ENCODE measurements at places on chromosomes 1 and 21.
A peak's percentile ranks its signal among the peaks of the same experiment; 100 is the strongest.

GRCh38 chr1:54364995-54365394, 41.2 kb downstream of the SSBP3 start:
- DNase-seq = no peak

GRCh38 chr1:112793631-112794565, 78.8 kb upstream of the PPM1J start:
- DNase-seq = no peak

- DNase-seq = no peak
Observed at GRCh38 chr1:181714428-181714827, 231.1 kb downstream of the CACNA1E start.

DNA sequence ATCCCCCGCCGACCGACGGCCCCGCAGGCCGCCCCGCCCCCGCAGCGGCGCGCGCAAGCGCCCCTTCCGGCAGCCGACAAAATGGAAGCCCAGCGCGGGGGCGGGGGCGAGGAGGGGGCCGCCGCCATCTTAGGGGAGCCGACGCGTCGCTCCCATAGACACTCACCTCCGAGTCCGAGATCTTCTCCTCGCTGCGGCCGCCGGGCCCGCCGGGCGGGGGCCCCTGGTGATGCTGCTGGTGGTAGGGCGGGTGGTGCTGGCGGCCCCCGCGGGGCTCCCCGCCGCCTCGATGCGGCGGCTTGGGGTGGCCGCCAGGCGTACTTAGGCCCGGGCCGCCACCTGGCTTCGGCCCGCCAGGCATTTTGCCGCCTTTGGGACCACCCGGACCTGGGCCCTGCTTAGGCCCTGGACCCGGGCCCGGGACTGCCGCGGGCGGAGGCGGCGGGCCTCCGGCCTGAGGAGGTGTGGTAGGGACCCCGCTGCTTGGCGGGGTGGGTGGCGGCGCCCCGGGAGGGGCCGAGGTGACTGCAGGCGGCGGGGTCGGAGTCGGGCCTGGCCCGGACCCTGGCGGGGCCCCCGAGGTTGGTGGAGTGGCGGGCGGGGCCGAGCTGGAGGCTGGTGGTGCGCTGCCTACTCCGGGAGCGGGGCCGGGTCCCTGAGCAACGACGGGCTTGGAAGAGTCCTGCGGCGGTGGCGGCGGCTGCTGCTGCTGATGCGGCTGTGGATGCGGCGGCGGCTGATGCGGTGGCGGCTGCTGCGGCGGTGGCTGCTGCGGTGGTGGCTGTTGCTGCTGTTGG, 691 bp downstream of the SFPQ start:
- peak; percentile 90 for DNase-seq

DNA sequence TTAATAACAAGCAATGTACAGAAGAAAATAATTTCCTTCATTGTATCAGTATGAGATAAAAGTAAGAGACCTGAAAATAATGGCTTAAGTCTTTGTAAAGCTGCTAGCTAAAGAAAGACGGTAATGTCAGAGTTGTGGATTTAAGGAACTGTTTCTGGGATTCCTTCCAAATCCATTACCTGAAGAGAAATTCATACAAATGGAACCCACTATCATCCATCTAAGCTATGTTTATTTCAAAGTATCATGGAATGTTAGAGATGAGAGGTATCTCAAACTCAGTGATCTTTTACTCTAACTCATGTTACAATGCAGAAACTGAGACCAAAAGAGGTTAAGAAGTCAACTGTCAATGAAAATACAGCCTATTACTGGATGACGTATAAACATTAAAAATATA, 197.7 kb downstream of the DENND1B start:
- no peak for DNase-seq

DNA sequence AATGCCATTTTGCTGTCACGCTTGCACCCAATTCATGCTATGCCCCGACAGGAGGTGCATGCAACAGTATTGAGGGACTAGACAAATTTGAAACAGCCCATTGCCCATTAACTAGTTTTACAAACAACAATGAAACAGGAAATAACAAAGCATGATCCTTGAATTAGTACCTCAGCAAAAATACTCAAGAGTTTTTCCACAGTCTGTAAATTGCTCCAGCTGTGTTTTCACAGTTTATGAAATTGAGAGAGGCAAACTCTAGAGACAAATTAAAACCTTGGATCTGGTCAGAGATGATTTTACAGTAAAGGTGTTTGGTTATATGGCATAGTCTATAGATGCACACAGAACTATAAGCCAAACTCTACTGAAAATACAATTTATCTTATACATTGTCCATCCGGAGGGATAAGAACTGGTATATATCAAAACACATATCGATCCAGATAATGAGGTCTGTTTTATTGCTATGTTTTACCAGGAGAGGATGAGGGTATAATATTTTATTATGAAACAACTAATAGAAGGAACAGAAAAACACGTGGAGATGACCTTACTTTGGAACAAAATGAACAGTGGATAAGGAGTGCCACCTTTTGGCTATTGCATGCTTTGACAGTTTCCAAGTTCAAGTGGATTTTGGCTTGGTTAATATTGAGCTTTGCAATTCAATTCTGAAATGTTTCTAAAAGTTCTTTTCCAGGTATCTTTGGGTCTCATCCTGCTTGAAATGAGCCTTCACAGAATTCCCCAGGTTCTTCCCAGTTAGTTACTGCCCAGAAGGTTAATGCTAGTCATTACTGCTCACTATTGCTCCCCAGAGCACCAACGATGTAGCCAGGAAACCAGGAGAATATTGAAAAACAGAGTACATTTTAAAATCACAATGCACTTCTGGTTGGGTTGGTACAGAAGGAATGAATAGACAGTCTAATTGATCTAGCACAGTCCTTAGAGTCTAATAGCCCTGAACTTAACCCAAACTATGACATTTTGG, 45.7 kb downstream of the ZC3H11B start:
- no peak for DNase-seq

GRCh38 chr21:37257967-37258877, 8.9 kb downstream of the VPS26C start:
- peak; percentile 82 for DNase-seq

DNA sequence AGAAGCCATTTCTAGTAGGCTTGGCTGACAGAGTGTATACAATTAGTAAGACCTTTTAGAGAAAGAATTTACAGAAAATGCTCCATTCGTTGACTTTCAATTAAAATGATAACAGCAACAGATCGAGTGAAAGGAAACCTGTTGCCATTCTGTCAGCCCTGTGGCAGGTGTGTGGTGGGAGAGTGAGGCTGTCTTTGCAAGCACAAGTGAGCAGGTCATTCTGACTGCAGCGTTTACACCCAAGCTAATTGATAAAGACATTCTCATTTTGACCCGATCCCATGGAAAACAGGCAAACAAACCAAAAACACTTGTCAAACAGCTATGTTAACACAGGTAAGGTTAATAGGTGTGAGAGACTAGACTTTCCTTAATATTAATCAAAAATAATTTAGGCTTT, 257.3 kb downstream of the PTBP2 start:
- no peak for DNase-seq

DNA sequence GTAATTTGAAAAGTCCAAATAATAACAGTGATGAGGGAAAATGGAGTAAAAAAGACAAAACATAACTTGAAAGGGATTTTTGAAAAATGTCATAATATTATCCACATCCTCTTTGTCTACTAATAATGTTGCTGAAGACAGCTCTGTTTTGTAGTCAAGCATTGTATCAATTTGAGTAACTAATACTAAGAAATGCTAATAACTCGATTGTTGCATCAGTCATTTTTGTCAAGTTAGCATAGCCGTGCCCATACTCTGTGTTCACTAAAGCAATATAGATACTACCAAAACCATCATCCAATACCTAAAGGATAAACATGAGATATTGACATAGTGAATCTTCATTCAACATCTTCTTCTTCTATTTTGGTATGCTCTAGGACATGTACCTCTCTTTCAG, 17.3 kb downstream of the PDC start:
- DNase-seq = no peak
